Small intestine (tissue), 16 donors: ENCODE measurements at places on chromosomes 6 and 20. TPM values are rescaled to one million over a fixed set of nuclear protein-coding genes. Genes with fewer than 3 reads are reported as not detected.

GRCh38 chr20:36040571-36040970, 72.2 kb downstream of the CNBD2 start:
- H3K27me3 ChIP-seq = no peaks in the 10 kb centered on the region
- no peak for DNase-seq
- no peak overlapping the region for H3K27ac ChIP-seq
- no peak overlapping the region for H3K4me3 ChIP-seq
- H3K36me3 ChIP-seq = peaks cover 7% of the 10 kb centered on the region

DNA sequence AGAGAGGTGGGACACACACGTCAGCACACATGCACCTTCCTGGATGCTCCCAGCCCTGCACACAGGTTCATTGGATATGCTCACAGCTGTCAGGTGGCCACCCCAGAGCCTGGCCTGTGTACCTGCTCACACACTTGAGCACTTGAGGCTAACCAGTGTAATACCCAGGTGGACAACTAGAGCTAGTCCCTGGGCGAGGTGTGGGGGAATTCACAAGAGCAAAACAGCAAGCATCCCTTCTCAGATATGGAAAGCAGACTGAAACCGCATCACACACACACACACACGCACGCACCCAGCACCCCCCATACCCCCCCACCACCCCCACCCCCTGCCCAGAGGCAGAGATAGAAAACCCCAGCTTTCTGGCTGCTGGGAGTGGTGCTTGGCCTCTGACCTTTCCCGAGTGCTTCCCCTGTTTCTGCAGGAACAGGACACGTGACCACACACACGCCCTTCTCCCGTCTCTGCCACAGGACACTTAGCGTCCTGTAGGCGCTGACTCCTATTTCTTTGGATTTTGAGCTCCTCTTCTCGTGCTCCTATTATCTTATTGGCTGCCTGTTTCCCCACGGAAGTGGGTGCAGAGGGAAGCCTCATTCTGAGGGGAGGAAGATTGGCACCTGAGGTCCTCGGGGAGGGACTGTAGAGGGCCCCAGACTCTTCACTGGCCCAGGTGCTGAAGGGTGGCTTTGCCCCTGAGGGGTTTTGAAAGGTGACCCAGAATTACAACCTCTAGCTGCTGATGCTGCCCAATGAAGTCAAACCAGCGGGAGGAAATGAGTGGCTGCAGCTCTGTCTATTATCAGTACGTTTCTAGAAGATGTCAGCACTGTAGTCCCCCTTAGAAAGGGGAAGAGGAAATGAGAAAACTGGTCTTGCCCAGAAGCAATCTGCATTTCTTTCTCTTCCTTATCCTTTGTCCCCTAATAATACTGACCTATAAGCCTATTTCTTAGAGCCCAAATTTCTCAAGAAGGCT, 65.8 kb downstream of the SYTL3 start:
- peaks cover 58% of the 10 kb centered on the region for H3K4me1 ChIP-seq
- H3K27ac ChIP-seq = peak overlapping the region; percentile 64
- no peaks in the 10 kb centered on the region for H3K36me3 ChIP-seq
- no peak overlapping the region for H3K4me3 ChIP-seq
- no peaks in the 10 kb centered on the region for H3K27me3 ChIP-seq

PSORS1C1 gene
- polyA plus RNA-seq = 31.3 TPM

POM121L2 gene
- not detected for polyA plus RNA-seq

GRCh38 chr6:117494694-117495318, 12.3 kb downstream of the DCBLD1 start:
- no peak for DNase-seq
- H3K27ac ChIP-seq = peak overlapping the region; percentile 55
- peaks cover 8% of the 10 kb centered on the region for H3K4me1 ChIP-seq
- no peaks in the 10 kb centered on the region for H3K27me3 ChIP-seq

DNA sequence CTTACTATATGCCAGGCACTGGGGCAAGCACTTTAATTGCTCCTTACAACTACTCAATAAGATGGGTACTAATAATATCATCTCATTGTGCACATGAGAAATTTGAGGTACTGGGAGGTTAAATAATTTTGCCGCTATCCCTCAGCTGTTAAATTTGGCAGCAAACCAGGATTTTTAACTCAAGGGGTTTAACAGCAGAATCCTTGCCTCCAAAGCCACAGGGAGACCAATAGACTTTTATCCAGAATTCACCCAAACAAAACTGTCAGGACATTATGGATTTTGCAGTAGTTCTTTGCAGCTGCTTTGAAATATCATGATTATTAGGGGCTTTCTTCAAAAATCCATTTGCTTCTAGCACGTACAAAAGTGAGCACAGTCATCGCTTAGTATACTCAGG, 136.2 kb downstream of the RPS12 start:
- no peaks in the 10 kb centered on the region for H3K4me1 ChIP-seq
- no peak overlapping the region for H3K4me3 ChIP-seq
- DNase-seq = no peak
- no peaks in the 10 kb centered on the region for H3K36me3 ChIP-seq
- H3K27me3 ChIP-seq = no peaks in the 10 kb centered on the region

- no peaks in the 10 kb centered on the region for H3K36me3 ChIP-seq
- no peak for DNase-seq
- H3K4me1 ChIP-seq = no peaks in the 10 kb centered on the region
- H3K27ac ChIP-seq = no peak overlapping the region
- no peak overlapping the region for H3K4me3 ChIP-seq
Measured at GRCh38 chr6:135633573-135633972, 136.0 kb upstream of the AHI1 start.
